ENCODE measurements at places on chromosomes 11 and 22.
A peak's percentile ranks its signal among the peaks of the same experiment; 100 is the strongest.

- DNase-seq = no peak
- H3K27me3 ChIP-seq = no peaks in the 10 kb centered on the region
- H3K4me3 ChIP-seq = no peak overlapping the region
- H3K4me1 ChIP-seq = no peaks in the 10 kb centered on the region
- H3K27ac ChIP-seq = no peak overlapping the region
- no peaks in the 10 kb centered on the region for H3K36me3 ChIP-seq
These were observed 41.1 kb downstream of the KCNC1 start for GRCh38 chr11:17775507-17776211.

DNA sequence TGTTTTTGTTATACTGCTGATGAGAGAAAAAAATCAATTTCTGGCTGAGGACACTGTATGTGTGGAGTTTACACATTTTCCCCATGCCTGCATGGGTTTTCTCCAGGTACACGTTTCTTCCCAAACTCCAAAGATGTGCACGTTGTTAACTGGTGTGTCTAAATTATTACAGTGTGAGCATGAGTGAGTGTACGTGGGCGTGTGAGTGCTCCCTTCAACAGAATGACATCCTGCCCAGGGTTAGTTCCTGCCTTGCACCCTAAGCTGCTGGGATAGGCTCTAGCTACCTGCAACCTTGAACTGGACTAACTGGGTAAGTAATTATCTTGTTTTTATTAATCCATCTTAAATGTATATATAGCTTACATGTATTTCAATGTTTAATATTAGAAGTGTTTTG lies 5.5 kb downstream of the NPAT start:
- no peaks in the 10 kb centered on the region for H3K27me3 ChIP-seq
- H3K27ac ChIP-seq = peak overlapping the region; percentile 24
- no peaks in the 10 kb centered on the region for H3K36me3 ChIP-seq
- H3K4me1 ChIP-seq = peaks cover 34% of the 10 kb centered on the region
- DNase-seq = peak; percentile 18

DNA sequence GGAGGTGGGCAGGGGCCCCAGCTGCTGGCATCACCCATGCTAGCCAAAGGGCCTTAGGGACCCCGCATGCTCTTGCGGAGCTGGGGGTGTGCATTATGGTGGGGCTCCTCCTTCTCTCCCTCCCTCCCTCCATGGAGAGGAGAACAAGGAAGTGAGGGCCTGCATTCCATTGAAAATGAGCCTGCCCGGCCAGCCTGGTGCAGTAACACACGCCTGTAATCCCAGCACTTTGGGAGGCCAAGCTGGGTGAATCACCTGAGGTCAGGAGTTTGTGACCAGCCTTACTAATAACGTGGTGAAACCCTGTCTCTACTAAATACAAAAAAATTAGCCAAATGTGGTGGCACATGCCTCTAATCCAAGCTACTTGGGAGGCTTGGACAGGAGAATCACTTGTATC lies 22.4 kb downstream of the SNAP29 start:
- DNase-seq = no peak
- H3K27ac ChIP-seq = no peak overlapping the region
- H3K36me3 ChIP-seq = peaks cover 6% of the 10 kb centered on the region
- H3K4me1 ChIP-seq = no peaks in the 10 kb centered on the region
- no peaks in the 10 kb centered on the region for H3K27me3 ChIP-seq

- DNase-seq = no peak
- H3K36me3 ChIP-seq = no peaks in the 10 kb centered on the region
- H3K4me1 ChIP-seq = no peaks in the 10 kb centered on the region
- no peak overlapping the region for H3K27ac ChIP-seq
- no peak overlapping the region for H3K4me3 ChIP-seq
- no peaks in the 10 kb centered on the region for H3K27me3 ChIP-seq
These were observed 7.0 kb downstream of the SERHL2 start for GRCh38 chr22:42560781-42561180.

GRCh38 chr11:78469896-78470295 lies 52.3 kb upstream of the GAB2 start:
- no peaks in the 10 kb centered on the region for H3K36me3 ChIP-seq
- H3K27me3 ChIP-seq = no peaks in the 10 kb centered on the region
- no peak overlapping the region for H3K27ac ChIP-seq
- H3K4me1 ChIP-seq = peaks cover 4% of the 10 kb centered on the region

GRCh38 chr11:71144736-71145135 lies 107.6 kb downstream of the SHANK2 start:
- no peaks in the 10 kb centered on the region for H3K27me3 ChIP-seq
- H3K27ac ChIP-seq = no peak overlapping the region
- DNase-seq = no peak
- no peaks in the 10 kb centered on the region for H3K36me3 ChIP-seq
- no peaks in the 10 kb centered on the region for H3K4me1 ChIP-seq
- H3K4me3 ChIP-seq = no peak overlapping the region

- H3K27me3 ChIP-seq = no peaks in the 10 kb centered on the region
- no peaks in the 10 kb centered on the region for H3K4me1 ChIP-seq
- H3K27ac ChIP-seq = no peak overlapping the region
- DNase-seq = no peak
These were observed 49.7 kb upstream of the A4GALT start for GRCh38 chr22:42770448-42770726.

DNA sequence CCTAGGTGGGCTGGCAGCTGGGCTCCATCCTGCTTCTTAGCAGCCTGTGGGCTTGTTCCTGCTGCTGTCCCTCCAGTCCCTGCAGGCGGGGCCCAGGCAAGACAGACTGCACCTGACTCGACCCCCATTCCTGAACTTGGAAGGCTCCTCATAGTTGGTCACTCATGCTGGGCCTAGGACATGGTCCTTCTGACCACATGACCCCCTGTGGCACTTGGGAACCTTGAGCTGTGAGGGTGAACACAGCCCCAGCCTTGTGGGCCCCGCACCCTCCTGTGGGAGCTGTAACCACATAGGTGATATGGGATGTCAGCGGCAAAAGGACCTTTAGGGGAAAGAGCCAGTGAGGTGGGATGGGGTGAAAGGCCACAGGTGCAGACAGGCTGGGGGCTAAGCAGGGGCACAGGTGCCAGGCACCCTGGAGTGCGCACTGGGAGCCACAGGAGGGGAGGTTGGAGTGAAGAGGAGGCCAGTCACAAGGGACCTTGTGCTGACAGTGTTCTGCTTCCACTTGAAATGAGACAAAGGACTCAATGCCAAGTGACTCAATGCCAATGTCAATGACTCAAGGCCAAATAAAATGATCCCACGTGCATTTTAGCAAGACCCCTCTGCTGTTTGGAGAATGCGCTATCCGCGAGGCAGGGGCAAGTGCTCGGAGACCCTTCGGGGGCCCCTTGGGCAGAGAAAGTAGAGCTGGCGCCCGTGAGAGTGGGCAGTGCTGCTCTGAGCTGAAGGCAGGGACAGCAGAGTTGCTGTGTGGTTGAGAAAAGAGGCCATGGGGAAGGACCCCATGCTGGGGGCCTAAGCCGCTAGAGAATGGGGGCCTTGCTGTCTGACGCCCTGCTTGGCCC lies 90.7 kb downstream of the MORC2 start:
- H3K27ac ChIP-seq = no peak overlapping the region
- H3K36me3 ChIP-seq = no peaks in the 10 kb centered on the region

DNA sequence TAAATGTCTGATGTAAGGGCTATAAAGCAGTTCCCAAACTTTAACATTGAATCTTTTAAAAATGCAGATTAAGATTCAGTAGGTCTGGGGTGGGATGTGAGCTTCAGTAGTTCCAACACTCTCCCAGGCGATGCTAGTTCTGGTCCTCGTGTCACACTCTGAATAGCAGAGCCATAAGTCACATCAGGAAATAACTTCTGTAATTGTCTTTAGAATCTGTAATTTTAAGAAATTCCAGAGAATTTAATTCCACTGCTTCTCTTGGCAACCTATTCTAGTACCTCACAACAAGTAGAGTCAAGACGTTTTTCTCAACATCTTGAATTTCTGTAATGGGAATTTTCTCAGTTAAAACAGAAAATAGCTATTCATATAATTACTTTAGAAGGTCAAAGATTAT lies 223.1 kb downstream of the TMEM135 start:
- no peaks in the 10 kb centered on the region for H3K27me3 ChIP-seq
- no peak overlapping the region for H3K4me3 ChIP-seq
- no peak for DNase-seq
- H3K36me3 ChIP-seq = no peaks in the 10 kb centered on the region
- H3K4me1 ChIP-seq = no peaks in the 10 kb centered on the region
- no peak overlapping the region for H3K27ac ChIP-seq

DNA sequence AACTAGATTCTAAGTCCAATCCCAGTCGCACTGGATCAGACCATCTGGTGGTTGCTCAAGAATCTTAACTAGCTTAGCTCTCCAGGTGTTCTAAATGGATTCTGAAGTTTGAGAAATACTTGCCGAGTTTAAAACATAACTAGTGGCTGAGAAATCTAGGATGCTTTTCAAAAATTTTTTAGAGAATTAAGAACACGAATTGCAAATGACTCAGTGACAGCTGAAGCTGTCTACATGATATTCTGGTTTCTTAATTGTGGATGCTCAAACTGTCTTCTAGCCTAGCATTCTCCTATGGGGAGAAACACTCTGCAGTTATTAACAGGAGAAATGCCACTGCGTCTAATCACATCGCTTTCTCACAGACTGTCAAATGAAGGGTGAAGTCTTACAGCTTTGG lies 20.2 kb upstream of the TP53AIP1 start:
- H3K27me3 ChIP-seq = no peaks in the 10 kb centered on the region
- H3K36me3 ChIP-seq = no peaks in the 10 kb centered on the region
- no peak overlapping the region for H3K27ac ChIP-seq
- no peak for DNase-seq
- no peak overlapping the region for H3K4me3 ChIP-seq
- peaks cover 5% of the 10 kb centered on the region for H3K4me1 ChIP-seq

GRCh38 chr11:1749395-1750351 lies 722 bp downstream of the IFITM10 start:
- H3K27ac ChIP-seq = no peak overlapping the region
- H3K36me3 ChIP-seq = no peaks in the 10 kb centered on the region

DNA sequence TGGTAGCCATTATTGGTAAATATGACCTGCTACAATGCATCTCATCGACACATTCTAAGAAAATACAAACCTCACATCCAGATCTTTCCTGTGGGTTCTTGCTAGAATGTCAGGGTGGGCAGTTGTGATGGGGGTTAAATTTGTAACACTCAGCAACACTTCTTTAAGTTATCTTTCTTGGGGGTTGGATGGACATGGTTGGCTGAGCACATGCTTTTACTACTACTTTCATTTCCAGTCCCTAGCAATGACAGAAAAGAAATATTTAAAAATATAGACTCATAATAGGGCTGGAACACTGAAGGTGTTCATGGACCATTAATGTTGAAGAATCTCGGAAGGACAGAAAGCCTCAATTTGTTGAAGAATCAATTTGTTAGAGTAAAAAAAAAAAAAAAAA lies 57.6 kb downstream of the APOL3 start:
- no peaks in the 10 kb centered on the region for H3K27me3 ChIP-seq
- H3K27ac ChIP-seq = no peak overlapping the region

DNA sequence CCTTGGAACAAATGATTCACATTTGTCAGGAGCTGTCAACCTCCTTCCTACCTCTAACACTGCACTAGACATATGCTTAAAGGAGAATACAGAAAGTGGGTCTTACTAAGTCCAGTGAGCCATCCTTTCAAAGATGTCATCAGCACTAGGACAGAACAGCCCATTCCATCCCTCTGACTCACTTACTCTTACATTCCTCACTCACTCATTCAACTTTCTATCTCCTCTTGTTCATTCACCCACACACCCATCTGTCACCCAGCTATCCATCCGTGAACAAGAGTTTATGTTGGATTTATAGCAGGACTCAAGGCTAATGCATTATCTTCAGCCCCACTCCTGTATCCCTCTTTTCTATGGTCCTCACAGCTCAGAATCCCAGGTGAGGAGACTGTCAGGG lies 9.1 kb downstream of the INSC start:
- no peaks in the 10 kb centered on the region for H3K4me1 ChIP-seq
- H3K4me3 ChIP-seq = no peak overlapping the region
- H3K36me3 ChIP-seq = no peaks in the 10 kb centered on the region

All from naive thymus-derived CD4-positive, alpha-beta T cell (primary cell).